ENCODE measurements at places on chromosomes 4 and X. TPM values are rescaled to one million over a fixed set of nuclear protein-coding genes. Genes with fewer than 3 reads are reported as not detected.

The PNMA6F gene
- not detected for total RNA-seq

The CACNA1F gene
- total RNA-seq, result not detected

The LRIT3 gene
- not detected for total RNA-seq

The BBS12 gene
- 6.0 TPM for total RNA-seq

The FAM9B gene
- total RNA-seq, result not detected

The FRMD7 gene
- total RNA-seq, result under 0.01 TPM

The PRDM8 gene
- total RNA-seq, result not detected

The UGT2B10 gene
- total RNA-seq, result not detected

The IRF2 gene
- 13.0 TPM for total RNA-seq

The STK32B gene
- total RNA-seq, result 0.98 TPM

The DIAPH2 gene
- 34.2 TPM for total RNA-seq

The BST1 gene
- total RNA-seq, result 25.1 TPM

The GABRA4 gene
- not detected for total RNA-seq

The ETDA gene
- not detected for total RNA-seq

The SCML2 gene
- total RNA-seq, result 0.98 TPM

The UPF3B gene
- 3.1 TPM for total RNA-seq

The ADAMTS3 gene
- total RNA-seq, result 0.39 TPM

The IL2RG gene
- total RNA-seq, result not detected

The FMR1NB gene
- not detected for total RNA-seq

The SLC6A14 gene
- not detected for total RNA-seq

The CT45A10 gene
- total RNA-seq, result not detected

The DGAT2L6 gene
- not detected for total RNA-seq

The GAGE1 gene
- total RNA-seq, result not detected

The CLCN4 gene
- 11.0 TPM for total RNA-seq

The SFRP2 gene
- 9.8 TPM for total RNA-seq

The CWH43 gene
- total RNA-seq, result not detected

The TACC3 gene
- total RNA-seq, result 10.0 TPM

The ETDB gene
- total RNA-seq, result not detected

The ATP6AP1 gene
- total RNA-seq, result 89.1 TPM

The ZDHHC15 gene
- total RNA-seq, result not detected

The PSAPL1 gene
- total RNA-seq, result not detected

The CLDN2 gene
- total RNA-seq, result under 0.01 TPM

The XAGE1A gene
- total RNA-seq, result not detected

The NEXMIF gene
- total RNA-seq, result under 0.01 TPM

The SPATA4 gene
- not detected for total RNA-seq

The ARR3 gene
- not detected for total RNA-seq

The ASMT gene
- not detected for total RNA-seq

The RNF212 gene
- 1.6 TPM for total RNA-seq

The TXK gene
- not detected for total RNA-seq

The PCDH11X gene
- 0.65 TPM for total RNA-seq

The RHOXF1 gene
- not detected for total RNA-seq

The ADGRG2 gene
- 0.22 TPM for total RNA-seq

The FHDC1 gene
- total RNA-seq, result 4.7 TPM

The STARD8 gene
- 0.39 TPM for total RNA-seq

The ZNF732 gene
- total RNA-seq, result 2.0 TPM

The CYTL1 gene
- not detected for total RNA-seq

The ITIH6 gene
- not detected for total RNA-seq

The ENPP6 gene
- not detected for total RNA-seq

The THAP9 gene
- total RNA-seq, result 6.1 TPM

The ASB9 gene
- 0.65 TPM for total RNA-seq

The WAS gene
- 0.39 TPM for total RNA-seq

The DMRTC1B gene
- total RNA-seq, result not detected

The MAGEE2 gene
- not detected for total RNA-seq

The MAGED4B gene
- total RNA-seq, result 47.8 TPM

The CENPVL1 gene
- total RNA-seq, result not detected

The NXF2 gene
- total RNA-seq, result not detected

The PPM1K gene
- 17.7 TPM for total RNA-seq

The KLHL4 gene
- total RNA-seq, result 16.1 TPM

The DSPP gene
- total RNA-seq, result not detected

The TLR10 gene
- total RNA-seq, result not detected

Measured in placental epithelial cell (primary cell).